ENCODE measurements at places on chromosomes 5 and 9. TPM values are rescaled to one million over a fixed set of nuclear protein-coding genes. Genes with fewer than 3 reads are reported as not detected.

DNA sequence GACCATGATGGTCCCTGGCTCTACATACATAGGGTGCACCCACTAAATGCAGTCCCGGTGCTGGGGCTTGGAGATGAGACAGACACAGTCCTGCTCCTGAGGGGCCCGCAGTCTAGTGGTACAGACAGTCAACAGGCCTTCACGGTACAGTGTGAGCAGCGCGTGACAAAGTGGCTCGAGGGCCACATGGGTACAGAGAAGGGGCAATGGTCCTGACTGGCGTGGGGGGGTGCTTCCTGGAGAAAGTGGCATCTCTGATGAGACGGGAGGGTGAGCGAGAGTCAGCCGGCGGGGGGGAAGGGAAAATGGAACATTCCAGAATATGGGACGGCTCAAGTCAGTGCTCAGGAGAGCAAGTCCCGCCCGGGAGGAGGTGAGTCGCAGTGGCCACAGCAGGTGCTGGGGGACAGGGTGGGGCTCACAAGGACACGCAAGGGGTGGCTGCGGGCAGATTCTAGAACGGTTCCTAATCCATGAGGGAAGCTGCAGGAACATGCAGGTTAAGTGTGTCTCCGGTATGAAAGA, 38.0 kb downstream of the WHRN start:
- DNase-seq = no peak

DNA sequence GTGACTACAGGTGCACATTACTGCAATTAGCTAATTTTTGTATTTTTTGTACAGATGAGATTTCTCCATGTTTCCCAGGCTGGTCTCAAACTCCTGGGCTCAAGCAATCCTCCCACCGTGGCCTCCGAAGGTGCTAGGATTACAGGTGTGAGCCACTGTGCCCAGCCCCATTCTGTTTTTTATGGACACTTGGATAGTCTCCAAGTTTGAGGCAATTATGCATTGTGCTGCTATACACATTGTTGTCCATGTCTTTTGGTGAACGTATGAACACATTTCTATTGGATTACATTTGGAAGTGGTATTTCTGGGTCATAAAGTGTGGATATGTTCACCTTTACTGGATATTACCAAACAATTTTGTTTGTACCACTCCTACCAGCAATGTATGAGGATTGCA, 22.4 kb upstream of the PLPP1 start:
- DNase-seq = no peak

- no peak for DNase-seq
Measured at GRCh38 chr5:73624888-73625287, 1.1 kb upstream of the ARHGEF28 start.

GRCh38 chr9:35754264-35754663, at the start of gene MSMP:
MSMP (minus strand) TSS chr9:35754276; CDS start chr9:35754129, 147 bp downstream.
- DNase-seq = no peak

DNA sequence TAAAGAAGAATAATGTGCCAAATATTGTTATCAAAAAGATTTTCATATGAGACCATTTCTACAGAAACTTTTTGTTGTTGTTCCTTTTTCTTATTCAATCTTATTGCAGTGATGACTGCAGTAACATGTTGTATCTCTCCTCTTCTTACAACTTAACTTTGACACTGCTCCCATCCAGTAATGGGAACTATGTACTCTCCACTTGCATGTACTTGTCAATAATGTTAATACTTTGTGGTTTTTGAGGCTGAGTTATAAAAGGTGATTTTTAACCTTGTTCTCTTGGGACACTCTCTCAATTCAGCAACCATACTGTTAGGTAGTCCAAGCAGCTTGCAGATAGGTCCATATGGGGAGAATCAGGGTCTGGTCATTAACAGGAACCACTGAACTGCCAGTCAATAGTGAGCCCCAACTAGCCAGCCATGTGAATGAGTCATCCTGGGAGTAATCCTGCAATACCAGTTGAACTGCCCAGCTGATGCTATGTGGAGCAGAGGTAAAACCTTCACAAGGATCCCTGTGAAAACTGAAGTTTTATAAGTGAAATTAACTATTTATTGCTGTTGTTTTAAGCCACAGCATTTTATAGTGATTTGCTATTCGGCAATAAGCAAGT, 199.6 kb upstream of the DAB2 start:
- no peak for DNase-seq

DNA sequence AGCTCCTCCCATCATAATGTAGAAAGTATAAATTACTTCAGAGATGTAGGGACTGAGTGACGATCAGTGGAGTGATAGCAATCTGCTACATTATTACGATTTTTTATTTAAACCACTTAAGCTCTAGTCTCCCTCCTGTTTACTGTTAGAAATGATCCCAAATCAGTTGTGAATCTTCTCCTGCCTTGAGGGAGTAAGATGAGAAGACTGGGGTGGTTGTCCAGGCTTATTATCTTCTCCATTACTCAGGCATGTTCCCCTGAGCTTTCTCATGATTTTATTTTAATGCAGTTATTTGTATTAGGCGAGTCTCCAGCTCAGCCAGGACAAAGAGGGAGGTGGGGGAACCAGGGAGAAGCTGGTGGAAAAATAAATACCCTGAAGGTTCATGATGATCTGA, 48.2 kb upstream of the CTNNA1 start:
- peak; percentile 77 for DNase-seq

GRCh38 chr9:75084081-75084672, 3.8 kb downstream of the NMRK1 start:
- DNase-seq = no peak

- no peak for DNase-seq
Measured at GRCh38 chr5:131536211-131536826, 98.7 kb downstream of the RAPGEF6 start.

GRCh38 chr9:19640014-19640413, 148.8 kb downstream of the SLC24A2 start:
- no peak for DNase-seq

DNA sequence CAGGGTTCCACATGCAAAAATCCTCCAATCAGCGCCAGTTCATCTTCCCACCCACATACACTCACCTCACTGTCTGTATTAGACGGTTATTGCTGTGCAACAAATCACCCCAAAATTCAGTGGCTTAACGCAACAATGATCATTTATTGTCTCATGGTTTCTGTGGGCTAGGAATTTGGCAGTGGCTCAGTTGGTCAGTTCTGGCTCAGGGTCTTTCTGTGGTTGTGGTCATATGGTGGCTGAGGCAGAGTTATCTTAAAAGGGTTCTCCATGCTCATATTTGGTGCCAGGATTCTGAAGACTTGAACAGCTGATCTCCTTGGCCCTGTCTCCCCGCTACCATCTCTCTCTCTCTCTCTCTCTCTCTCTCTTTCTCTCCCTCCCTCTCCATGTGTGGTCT, 12.9 kb downstream of the ZNF618 start:
- DNase-seq = no peak

DNA sequence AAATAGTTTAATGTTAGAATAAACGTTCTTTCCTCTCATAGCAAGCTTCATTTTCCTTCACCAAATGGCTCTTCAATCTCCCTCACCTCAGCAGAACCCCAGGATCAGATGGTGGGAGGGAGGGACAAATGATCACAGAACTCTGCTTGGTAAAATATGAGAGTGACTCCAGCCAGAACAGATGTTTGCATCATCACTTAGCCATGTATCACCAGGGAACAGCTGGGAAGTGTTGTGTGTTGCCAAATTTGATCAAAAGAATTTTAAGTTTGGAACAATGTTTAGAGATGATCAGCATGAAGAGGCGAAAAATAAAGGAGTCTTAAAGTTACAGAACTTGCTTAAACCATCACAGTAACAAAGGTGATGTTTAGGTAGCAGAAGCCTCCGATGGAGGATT, 115.7 kb downstream of the FRMD3 start:
- no peak for DNase-seq

- peak; percentile 79 for DNase-seq
Measured at GRCh38 chr9:129550199-129550839, 70.6 kb downstream of the C9orf50 start.

GRCh38 chr5:35333366-35333765, 103.1 kb upstream of the PRLR start:
- no peak for DNase-seq

- no peak for DNase-seq
Measured at GRCh38 chr5:157203417-157203816, 22.8 kb downstream of the ITK start.

C8G gene
- polyA plus RNA-seq = not detected

TMC1 gene
- polyA plus RNA-seq = 0.29 TPM
